Common myeloid progenitor, CD34-positive (primary cell): ENCODE measurements at places on chromosomes 6 and 20.

DNA sequence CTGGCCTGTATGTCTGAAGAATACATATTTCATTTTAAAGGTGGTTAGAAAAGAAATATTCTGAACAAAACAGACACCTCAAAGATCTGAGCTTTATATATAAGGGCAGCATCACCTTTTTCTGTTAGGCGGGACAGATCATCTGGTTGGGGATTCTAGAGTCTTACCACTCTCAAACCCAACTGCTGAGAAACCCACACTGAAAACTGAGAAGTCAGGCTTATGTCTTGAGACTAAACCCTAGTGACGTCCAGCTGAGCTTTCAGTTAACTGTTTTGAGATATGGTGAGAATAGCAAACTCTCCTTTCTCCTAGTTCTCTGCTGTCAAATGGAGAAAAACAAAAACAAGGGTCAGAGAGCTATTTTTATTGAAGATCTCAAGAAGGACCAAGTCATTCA is 63.7 kb upstream of the CCN6 start:
- H3K4me3 ChIP-seq: no peak overlapping the region
- no peaks in the 10 kb centered on the region for H3K27me3 ChIP-seq
- H3K4me1 ChIP-seq: peaks cover 5% of the 10 kb centered on the region
- H3K27ac ChIP-seq: no peak overlapping the region
- DNase-seq: no peak
- H3K36me3 ChIP-seq: no peaks in the 10 kb centered on the region

- no peaks in the 10 kb centered on the region for H3K27me3 ChIP-seq
- no peak overlapping the region for H3K4me3 ChIP-seq
- no peak for DNase-seq
- no peaks in the 10 kb centered on the region for H3K36me3 ChIP-seq
These were observed 6.4 kb downstream of the OSTM1 start for GRCh38 chr6:108068182-108068581.

DNA sequence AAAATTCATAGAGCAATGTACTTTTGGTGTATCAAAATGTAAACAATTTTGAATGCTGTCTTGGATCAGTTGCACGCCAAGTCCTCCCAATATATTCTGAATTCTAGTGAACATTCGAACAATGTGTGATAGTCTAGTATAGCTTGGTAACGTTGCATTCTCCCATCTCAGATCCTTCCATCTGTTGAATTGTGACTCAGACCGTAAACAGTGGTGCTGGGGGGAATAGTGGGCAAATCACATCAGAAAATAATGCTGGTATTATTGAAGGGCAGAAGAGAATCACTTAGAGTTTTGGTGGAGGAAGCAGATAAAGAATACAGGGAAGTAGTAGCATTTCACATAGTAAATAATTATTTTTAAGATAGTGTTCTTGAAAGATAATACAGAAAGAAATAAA is 45.7 kb upstream of the PBOV1 start:
- no peak overlapping the region for H3K27ac ChIP-seq
- peak; percentile 5 for DNase-seq
- no peaks in the 10 kb centered on the region for H3K4me1 ChIP-seq
- no peaks in the 10 kb centered on the region for H3K36me3 ChIP-seq
- no peak overlapping the region for H3K4me3 ChIP-seq

DNA sequence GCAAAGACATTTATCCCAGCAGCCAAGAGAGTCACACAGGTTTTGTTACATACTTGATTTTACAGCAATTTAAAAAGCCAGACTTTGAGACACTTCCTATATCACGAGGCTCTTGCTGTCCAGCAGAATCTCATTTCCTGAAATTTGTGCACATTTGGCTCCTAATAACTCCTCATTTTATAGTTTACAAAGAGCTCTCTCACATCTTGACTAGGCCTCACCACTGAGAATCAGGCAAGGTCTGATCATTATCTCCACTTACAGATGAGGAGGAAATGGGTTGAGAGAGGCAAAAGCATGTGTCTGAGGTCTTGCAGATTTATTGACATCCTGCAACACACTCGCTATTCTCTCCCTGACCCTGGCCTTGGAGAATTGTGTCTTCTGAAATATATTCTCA is 426.8 kb downstream of the MAFB start:
- no peak overlapping the region for H3K27ac ChIP-seq
- H3K27me3 ChIP-seq: no peaks in the 10 kb centered on the region
- DNase-seq: peak; percentile 53
- peaks cover 4% of the 10 kb centered on the region for H3K4me1 ChIP-seq

GRCh38 chr6:30007132-30007764 is 53.8 kb upstream of the POLR1H start:
- peak overlapping the region; percentile 19 for H3K4me3 ChIP-seq
- H3K27ac ChIP-seq: no peak overlapping the region
- peak; percentile 26 for DNase-seq
- H3K36me3 ChIP-seq: no peaks in the 10 kb centered on the region

GRCh38 chr6:158818581-158819212 is 471 bp downstream of the EZR start:
- peaks cover 37% of the 10 kb centered on the region for H3K4me1 ChIP-seq
- peak overlapping the region; percentile 84 for H3K27ac ChIP-seq
- no peaks in the 10 kb centered on the region for H3K27me3 ChIP-seq
- peak overlapping the region; percentile 84 for H3K4me3 ChIP-seq
- peak; percentile 88 for DNase-seq

DNA sequence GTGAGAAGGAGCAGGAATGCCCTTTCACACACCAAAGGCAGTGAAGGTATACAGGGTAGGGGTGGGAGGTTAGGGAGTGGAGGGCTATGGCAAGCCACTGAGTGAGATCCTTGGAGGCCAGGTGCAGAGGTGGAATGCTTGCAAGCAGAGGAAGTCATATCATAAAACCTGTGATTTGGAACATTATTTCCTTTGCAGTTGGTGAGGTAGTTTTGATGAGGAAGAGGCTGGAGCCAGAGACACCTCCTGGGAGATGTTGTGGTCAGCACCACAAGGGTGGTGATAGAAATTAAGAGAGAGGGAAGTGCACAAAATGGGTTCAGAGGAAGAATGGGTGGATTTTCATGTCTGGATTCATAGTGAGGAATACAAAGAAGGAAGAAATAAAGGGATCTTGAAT is 73.0 kb downstream of the PLCB4 start:
- H3K27ac ChIP-seq: no peak overlapping the region
- no peaks in the 10 kb centered on the region for H3K27me3 ChIP-seq
- no peaks in the 10 kb centered on the region for H3K36me3 ChIP-seq
- H3K4me3 ChIP-seq: no peak overlapping the region

GRCh38 chr20:59605601-59606364 is 1.4 kb downstream of the PHACTR3 start:
- DNase-seq: no peak
- no peak overlapping the region for H3K27ac ChIP-seq
- H3K4me1 ChIP-seq: no peaks in the 10 kb centered on the region
- no peak overlapping the region for H3K4me3 ChIP-seq

GRCh38 chr20:18609741-18610140 is 21.9 kb downstream of the DTD1 start:
- H3K27ac ChIP-seq: no peak overlapping the region
- no peaks in the 10 kb centered on the region for H3K27me3 ChIP-seq
- no peaks in the 10 kb centered on the region for H3K4me1 ChIP-seq

- H3K27me3 ChIP-seq: no peaks in the 10 kb centered on the region
- no peaks in the 10 kb centered on the region for H3K36me3 ChIP-seq
- no peaks in the 10 kb centered on the region for H3K4me1 ChIP-seq
- DNase-seq: peak; percentile 2
- H3K27ac ChIP-seq: no peak overlapping the region
These were observed 191.1 kb downstream of the SAMD5 start for GRCh38 chr6:147699637-147700036.

GRCh38 chr20:50506270-50506579 is 4.0 kb upstream of the PTPN1 start:
- no peak overlapping the region for H3K27ac ChIP-seq
- H3K27me3 ChIP-seq: no peaks in the 10 kb centered on the region
- DNase-seq: no peak
- no peak overlapping the region for H3K4me3 ChIP-seq

DNA sequence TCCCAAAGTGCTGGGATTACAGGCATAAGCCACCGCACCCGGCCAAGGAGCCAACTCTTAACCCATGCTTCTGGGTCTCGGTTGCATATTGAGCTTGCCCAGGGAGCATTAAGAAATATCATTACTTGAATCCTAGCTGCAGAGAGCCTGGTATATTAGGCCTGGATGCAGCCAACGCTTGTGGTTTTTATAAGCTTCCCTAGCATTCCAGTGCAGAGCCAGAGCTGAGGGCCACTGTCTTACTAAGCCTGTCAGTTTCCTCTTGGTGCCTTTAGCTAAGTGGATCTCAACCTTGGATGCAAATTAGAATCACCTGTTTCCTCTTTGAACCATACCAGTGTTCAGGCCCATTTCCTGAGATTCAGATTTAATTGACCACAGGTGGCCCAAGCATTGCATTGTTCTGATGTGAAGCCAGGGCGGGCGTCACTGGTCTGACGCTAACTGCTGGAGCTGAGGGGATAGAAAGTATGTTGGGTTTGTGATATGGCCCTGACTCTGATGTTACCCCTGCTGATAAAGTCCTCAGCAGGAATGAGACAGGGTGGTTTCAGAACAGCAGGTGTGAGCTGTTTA is 76.3 kb downstream of the BTBD3 start:
- H3K27ac ChIP-seq: no peak overlapping the region
- H3K27me3 ChIP-seq: no peaks in the 10 kb centered on the region
- H3K4me3 ChIP-seq: no peak overlapping the region
- H3K36me3 ChIP-seq: no peaks in the 10 kb centered on the region
- no peak for DNase-seq

GRCh38 chr6:45630801-45631200 is 253.1 kb upstream of the SUPT3H start:
- H3K4me3 ChIP-seq: no peak overlapping the region
- no peaks in the 10 kb centered on the region for H3K36me3 ChIP-seq
- DNase-seq: no peak
- no peak overlapping the region for H3K27ac ChIP-seq
- H3K27me3 ChIP-seq: no peaks in the 10 kb centered on the region

GRCh38 chr6:77341058-77341986 is 122.0 kb downstream of the HTR1B start:
- DNase-seq: peak; percentile 25
- no peaks in the 10 kb centered on the region for H3K27me3 ChIP-seq
- H3K36me3 ChIP-seq: no peaks in the 10 kb centered on the region
- H3K27ac ChIP-seq: no peak overlapping the region
- no peaks in the 10 kb centered on the region for H3K4me1 ChIP-seq

DNA sequence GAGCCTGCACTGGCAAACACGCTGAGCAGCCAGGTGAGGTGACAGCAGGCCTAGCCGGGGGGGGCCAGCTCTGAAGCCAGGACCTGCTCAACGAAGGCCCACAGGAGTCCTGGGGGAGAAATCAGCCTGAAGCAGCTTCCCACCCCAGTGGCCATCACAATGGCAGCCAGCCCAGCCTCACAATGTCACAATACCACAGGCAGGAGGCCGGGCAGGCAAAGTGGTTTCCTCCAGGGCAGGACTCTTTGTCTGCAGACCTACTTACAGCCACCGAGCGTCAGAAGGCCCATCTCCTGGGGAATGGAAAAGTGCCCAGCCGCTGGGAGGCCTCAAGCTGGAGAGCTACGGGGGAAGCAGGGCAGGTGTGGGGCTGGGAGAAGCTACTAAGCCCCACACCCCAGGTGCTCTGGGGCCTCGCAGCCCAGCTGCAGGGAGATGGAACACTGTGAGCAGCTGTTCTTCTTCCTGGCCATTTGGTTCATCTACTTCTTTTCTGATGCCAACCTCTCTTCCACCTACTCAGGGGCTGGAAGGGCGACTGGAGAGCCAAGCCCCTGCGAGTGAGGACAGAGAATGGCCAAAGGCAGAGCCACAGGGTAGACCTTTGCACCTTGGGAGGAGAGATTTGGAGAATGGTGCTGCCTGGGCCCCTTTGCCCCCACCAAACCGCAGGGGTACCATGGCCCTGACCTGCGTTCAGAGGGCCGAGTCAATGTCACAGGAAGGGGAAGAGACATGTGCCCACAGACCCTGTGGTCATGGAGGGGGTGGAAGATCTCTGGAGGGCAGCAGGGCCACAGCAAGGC is 22.3 kb upstream of the AVP start:
- H3K4me3 ChIP-seq: no peak overlapping the region
- H3K27me3 ChIP-seq: no peaks in the 10 kb centered on the region
- DNase-seq: peak; percentile 61
- peaks cover 12% of the 10 kb centered on the region for H3K36me3 ChIP-seq

- H3K4me3 ChIP-seq: no peak overlapping the region
- peak; percentile 87 for DNase-seq
- H3K27ac ChIP-seq: no peak overlapping the region
- no peaks in the 10 kb centered on the region for H3K27me3 ChIP-seq
- peaks cover 8% of the 10 kb centered on the region for H3K4me1 ChIP-seq
- H3K36me3 ChIP-seq: no peaks in the 10 kb centered on the region
These were observed 25.5 kb downstream of the C6orf15 start for GRCh38 chr6:31086788-31087440.

GRCh38 chr6:123089226-123089625 is 93.2 kb downstream of the CLVS2 start:
- no peaks in the 10 kb centered on the region for H3K27me3 ChIP-seq
- DNase-seq: no peak
- no peak overlapping the region for H3K4me3 ChIP-seq
- H3K36me3 ChIP-seq: no peaks in the 10 kb centered on the region
- no peak overlapping the region for H3K27ac ChIP-seq

GRCh38 chr6:131208787-131209186 is 73.5 kb downstream of the AKAP7 start:
- no peak overlapping the region for H3K27ac ChIP-seq
- H3K4me3 ChIP-seq: no peak overlapping the region
- no peaks in the 10 kb centered on the region for H3K27me3 ChIP-seq
- H3K4me1 ChIP-seq: no peaks in the 10 kb centered on the region

GRCh38 chr20:38728911-38729642 is 4.8 kb downstream of the SLC32A1 start:
- H3K4me1 ChIP-seq: peaks cover 54% of the 10 kb centered on the region
- H3K27ac ChIP-seq: no peak overlapping the region
- no peaks in the 10 kb centered on the region for H3K36me3 ChIP-seq
- peak; percentile 35 for DNase-seq
- no peak overlapping the region for H3K4me3 ChIP-seq

- peak; percentile 90 for DNase-seq
- H3K4me3 ChIP-seq: no peak overlapping the region
- H3K36me3 ChIP-seq: no peaks in the 10 kb centered on the region
These were observed 13.2 kb upstream of the SERINC1 start for GRCh38 chr6:122484760-122485159.

DNA sequence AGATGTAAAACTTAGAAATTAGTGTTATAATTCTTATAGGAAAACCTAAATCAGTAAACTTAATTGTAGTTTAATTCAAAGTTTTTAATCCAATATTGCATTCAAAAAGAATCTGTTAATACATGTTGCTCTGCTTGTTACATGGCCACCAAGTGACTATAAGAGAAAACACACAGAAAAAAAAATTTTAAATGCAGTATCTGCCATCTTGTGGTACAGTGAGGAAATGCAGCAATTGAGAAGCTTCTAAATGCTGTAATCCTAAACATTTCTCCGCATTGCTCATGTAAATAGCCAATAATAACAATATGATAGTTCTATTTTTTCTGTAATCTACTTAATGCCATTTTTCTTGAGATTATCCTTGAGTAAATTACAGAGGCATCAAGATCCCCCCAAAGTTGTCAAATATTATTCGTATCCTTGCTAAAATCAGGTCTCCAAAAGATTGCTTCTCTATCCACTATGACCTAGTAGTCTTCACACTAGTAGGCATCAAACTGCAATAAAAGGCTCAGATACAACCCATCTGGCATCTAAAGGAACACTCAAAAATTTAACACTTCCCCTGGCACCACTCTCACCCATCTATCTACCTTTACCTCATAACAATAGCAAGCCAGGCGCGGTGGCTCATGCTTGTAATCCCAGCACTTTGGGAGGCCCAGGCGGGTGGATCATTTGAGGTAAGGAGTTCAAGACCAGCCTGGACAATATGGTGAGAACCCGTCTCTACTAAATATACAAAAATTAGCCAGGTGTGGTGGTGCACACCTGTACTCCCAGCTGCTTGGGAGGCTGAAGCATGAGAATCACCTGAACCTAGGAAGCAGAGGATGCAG is 34.6 kb downstream of the HDAC2 start:
- DNase-seq: peak; percentile 56
- H3K27ac ChIP-seq: no peak overlapping the region
- H3K36me3 ChIP-seq: peaks cover 7% of the 10 kb centered on the region
- no peak overlapping the region for H3K4me3 ChIP-seq
- no peaks in the 10 kb centered on the region for H3K4me1 ChIP-seq
